ENCODE measurements at places on chromosomes 3 and 15.

- no peak for DNase-seq
Observed at GRCh38 chr3:153163393-153163724, 1.3 kb downstream of the RAP2B start.

- no peak for DNase-seq
Observed at GRCh38 chr3:16297997-16298885, 33.2 kb downstream of the OXNAD1 start.

DNA sequence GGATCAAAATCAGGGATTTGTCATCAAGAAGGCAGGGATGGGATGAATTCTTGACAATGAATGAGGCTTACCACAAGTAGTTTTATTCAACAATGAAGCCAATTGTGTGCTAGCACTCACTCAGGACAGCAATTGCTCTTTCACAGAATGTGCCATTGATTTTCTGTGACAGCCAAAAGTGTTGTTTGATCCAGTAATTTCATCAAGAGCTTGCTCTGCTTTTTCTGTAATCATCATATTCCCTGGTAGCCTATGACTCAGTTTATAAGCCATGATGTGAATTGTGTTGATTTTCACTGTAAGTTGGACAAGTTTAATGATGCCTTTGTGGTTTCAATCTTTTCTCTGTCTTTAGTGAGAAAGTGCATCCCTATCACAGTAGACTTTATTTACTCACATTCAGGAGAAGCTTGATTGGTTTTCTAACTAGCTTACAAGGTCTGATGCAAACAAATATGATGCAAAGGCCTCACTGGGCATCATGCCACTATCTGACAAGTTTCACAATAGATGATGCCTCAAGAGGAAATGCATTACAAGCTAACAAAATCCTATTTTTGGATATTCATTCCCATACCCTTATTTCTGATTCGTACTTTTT is 13.6 kb upstream of the CSRNP1 start:
- peak; percentile 61 for DNase-seq

- DNase-seq, result no peak
Observed at GRCh38 chr3:42195879-42196330, 70.1 kb downstream of the CCK start.

- DNase-seq, result peak; percentile 38
Observed at GRCh38 chr15:31473385-31474058, 146.9 kb downstream of the KLF13 start.

DNA sequence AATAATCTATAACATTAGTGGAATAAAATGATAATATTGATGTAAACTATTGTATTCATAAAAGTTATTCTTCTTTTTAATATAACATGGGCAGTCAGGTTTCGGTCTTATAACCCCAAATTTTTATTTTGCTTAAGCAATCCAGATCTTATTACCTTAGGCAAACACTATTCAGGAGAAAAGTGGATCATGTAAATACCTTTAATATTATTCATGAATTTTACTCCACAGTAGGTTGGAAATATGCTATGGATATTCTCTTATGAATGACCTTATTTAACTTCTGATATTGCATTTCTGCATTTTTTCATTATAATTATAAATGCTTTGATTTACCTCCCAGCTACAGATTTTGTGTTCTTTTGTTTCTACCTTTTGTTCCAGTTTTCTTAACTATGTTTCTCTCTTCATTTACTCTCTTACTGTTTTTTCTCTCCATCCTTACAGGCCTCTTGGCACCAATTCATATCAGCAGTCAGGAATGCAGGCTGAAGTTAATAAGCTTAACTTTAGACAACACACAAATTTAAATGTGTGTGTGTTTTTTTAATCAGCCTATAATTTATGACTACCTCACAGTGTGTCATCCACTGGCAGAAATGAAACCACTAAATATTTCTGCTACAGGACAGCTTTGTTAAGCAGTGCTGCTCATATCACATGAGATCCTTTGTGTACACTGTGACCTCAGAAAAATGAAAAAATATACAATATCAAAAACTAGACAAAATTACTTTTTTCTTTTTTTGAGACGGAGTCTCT is 111.0 kb downstream of the NSUN3 start:
- no peak for DNase-seq

DNA sequence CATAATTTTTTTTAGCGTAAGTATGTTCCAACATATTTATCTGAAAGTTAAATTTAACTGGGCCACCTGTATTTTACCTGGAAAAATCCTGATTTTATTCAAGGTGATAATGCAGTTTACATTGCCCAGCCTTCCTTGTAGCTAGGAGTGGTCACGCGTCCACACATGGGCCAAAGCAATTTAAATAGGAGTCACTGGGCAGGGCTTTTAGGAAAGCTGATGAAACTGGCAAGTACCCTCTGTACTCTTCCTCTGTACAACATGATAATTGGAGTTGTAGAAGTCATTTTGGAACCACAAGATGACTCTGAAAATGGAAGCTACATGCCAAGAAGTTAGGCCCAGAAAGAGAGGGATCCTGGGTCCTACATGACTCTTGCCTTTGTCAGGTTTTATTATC is 9.5 kb downstream of the BTD start:
- no peak for DNase-seq

GRCh38 chr3:139540651-139541531 is 1.3 kb upstream of the RBP1 start:
- DNase-seq, result no peak

GRCh38 chr3:13896473-13897154 is 16.7 kb upstream of the WNT7A start:
- no peak for DNase-seq
